Bronchial epithelial cell (primary cell): ENCODE measurements at places on chromosomes 2 and 18. TPM values are rescaled to one million over a fixed set of nuclear protein-coding genes. Genes with fewer than 3 reads are reported as not detected.

- DNase-seq = no peak
Measured at GRCh38 chr2:7867867-7868266, 814.0 kb upstream of the ID2 start.

The ALLC gene
- not detected in 2 replicates for total RNA-seq

The EVX2 gene
- total RNA-seq = not detected in 2 replicates

DNA sequence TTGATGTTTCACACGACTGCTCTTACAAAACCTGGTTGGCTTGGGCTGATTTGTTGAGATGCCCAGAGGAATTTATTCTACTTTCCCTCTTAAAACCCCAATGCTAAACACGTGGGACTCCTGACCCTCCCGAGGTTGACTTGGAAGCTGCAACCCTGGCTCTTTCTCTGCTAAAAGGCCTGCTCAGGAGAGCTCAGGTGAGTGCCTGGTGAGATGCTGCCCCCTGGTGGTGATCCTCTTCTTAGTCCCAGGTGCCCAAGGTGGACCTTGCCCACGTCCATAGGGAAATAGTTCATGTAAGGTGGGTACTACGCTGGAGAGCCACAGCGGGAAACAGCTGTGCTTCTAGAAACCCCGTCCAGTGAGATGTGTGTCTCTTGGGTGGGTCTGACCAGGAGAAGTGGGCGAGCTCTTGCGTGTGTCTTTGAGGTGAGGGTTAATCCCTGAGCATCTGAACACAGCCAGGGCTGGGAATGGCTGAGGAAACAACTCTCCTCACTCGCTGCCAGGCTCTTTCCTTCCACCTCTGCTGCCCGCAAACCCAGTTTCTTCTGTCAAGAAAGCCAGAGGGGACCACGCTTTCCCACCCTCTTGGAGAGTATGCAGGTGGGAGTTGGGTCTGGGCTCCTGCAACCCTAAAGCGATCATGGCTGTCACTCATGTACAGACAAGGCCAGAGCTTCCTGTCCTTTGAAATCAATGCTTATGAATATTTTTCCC is 25.5 kb upstream of the PXDN start:
- peak; percentile 66 for DNase-seq

The DYNC2LI1 gene
- 8.2 and 12.4 TPM in 2 replicates for total RNA-seq

- DNase-seq = no peak
Measured at GRCh38 chr2:63054841-63055225, 4.2 kb downstream of the OTX1 start.

- DNase-seq = no peak
Measured at GRCh38 chr2:67567886-67568285, 170.8 kb downstream of the ETAA1 start.

The HES6 gene
- 36.1 and 44.3 TPM in 2 replicates for total RNA-seq

DNA sequence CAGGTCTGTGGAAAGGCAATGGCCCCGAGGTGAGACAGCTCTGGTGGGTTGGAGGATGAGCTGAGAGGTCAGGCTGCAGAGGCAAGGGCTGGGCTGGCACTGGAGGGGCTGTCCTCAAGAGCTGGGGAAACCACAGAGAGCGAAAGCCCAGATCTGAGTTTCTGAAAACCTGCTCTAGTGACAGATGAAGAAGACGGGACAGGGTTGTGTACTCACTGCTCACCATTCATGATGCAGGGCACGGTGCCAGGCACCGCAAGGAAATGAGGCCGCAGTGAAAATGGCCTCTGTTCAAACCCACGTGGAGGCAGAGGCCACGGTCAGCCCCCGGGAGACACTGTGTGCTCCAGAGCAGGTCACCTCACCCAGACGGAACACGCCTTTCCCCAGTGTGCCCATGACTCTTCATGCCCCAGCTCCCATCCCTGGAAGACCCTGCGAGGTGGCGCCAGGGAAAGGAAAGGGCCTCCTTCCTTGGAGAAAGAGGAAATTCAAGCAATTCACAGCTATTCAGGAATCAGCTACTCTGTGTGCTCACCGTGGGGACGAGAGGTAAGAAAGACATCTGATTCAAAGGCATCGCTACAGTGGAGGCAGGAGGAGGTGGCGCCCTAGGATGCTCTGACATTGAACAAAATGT is 24.3 kb upstream of the ID2 start:
- no peak for DNase-seq

DNA sequence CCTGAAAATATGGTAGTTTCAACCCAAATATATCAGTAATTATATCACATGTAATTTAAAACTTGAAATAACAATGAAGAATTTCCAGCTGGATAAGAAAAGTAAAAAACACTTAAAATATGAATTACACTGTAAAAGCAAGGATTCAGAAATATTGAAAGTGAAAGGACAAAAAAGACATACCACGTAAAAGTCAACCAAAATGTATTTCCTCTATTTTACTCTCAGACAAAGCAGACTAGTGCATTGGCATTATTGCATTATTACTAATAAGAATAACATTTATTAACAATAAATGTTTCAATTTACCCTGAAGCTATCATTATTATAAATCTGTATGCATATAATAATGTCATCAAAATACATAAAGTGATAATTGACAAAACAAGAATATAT is 445.1 kb upstream of the TRIB2 start:
- DNase-seq = no peak

The HAUS1 gene
- total RNA-seq = 12.7 and 18.7 TPM in 2 replicates

GRCh38 chr2:62439425-62439824 is 66.6 kb downstream of the TMEM17 start:
- DNase-seq = no peak

DNA sequence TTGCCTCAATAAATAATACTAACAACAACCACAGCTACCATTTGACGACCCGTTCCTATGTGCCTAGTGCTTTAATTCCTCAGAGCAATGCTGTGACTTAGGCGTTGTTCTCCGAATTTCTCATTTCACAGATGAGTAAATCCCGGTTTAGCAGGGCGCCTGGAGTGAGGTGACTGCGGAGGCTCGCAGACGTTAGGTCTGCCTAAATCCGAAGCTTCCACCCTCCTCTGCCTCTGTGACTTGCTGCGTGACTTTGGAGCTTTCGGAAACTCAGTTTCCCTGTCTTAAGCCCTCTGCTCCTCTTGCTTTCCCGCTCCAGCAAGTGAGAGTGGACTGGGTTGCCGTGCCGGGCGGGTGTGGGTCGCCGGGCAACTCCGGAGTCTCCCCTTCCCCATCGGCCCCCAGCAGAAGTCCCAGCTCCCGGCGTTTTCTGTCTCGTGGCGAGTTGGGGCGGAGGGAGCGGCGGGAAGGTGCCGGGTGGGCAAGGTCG is 711 bp upstream of the ATOH8 start:
- DNase-seq = no peak

The KYNU gene
- total RNA-seq = 30.3 and 31.4 TPM in 2 replicates

The TFCP2L1 gene
- total RNA-seq = 5.5 and 10.6 TPM in 2 replicates

DNA sequence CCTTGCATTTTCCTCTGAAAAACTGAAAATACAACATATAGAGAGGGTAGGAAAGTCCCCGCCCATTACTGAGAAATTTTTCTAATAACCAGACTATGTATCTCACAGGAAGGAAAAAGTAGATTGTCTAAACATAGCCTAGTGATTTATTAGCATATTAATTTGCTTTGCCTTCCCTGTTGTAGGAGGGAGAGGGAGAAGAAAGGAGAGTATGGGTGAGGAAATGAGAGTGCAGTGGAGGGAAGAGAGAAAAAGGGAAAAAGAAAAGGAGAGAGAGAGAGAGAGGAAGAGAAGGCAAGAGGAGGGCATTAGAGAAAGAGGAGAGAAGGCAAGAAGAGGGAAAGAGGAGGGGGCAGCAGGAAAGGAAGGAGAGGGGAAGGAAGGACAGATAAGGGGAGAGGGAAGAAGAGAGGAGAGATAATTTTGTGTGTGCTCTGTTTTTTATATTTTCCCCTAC is 3.6 kb upstream of the KYNU start:
- DNase-seq = no peak

The FBXO41 gene
- total RNA-seq = 1.6 and 1.8 TPM in 2 replicates

The NT5DC4 gene
- not detected in 2 replicates for total RNA-seq

The IL1RN gene
- 71.9 and 113 TPM in 2 replicates for total RNA-seq

The UGT1A4 gene
- total RNA-seq = 0.26 and 2.9 TPM in 2 replicates

The ST8SIA5 gene
- total RNA-seq = 0.13 TPM in 1 of 2 replicates, not detected in the other

DNA sequence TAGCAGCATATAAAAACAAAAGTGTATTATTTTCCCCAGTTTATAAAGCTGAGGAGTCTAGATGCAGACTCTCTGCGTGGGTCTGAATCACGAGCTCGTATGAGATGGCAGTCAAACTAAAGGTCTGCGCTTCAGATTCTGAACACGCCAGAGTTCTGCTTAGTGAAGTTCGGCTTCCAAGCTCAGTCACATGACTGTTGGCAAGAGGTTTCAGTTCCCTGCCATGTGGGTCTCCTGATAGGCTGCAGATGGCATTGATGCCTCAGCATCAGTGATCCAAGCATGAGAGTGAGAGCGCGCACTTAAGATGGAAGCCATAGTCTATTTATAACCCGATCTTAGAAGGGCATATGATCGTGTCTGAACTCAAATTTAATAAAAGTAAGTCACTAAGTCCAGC is 242.8 kb upstream of the DOK6 start:
- no peak for DNase-seq

The RAX gene
- not detected in 2 replicates for total RNA-seq

The CPO gene
- 0.13 TPM in 1 of 2 replicates, not detected in the other for total RNA-seq
